ENCODE measurements at places on chromosomes 6 and 20. TPM values are rescaled to one million over a fixed set of nuclear protein-coding genes. Genes with fewer than 3 reads are reported as not detected.

- no peaks in the 10 kb centered on the region for H3K27me3 ChIP-seq
- no peak for DNase-seq
- H3K4me3 ChIP-seq: no peak overlapping the region
- no peak overlapping the region for H3K27ac ChIP-seq
- no peaks in the 10 kb centered on the region for H3K36me3 ChIP-seq
- H3K4me1 ChIP-seq: no peaks in the 10 kb centered on the region
Measured at GRCh38 chr6:22227824-22228610, 68.8 kb downstream of the PRL start.

GRCh38 chr6:100271625-100272024, 193.1 kb downstream of the SIM1 start:
- H3K27ac ChIP-seq: no peak overlapping the region
- H3K36me3 ChIP-seq: no peaks in the 10 kb centered on the region
- H3K4me1 ChIP-seq: peaks cover 8% of the 10 kb centered on the region
- H3K27me3 ChIP-seq: no peaks in the 10 kb centered on the region
- no peak overlapping the region for H3K4me3 ChIP-seq
- no peak for DNase-seq

GRCh38 chr6:132551214-132551613, 1.3 kb upstream of the TAAR8 start:
- no peaks in the 10 kb centered on the region for H3K36me3 ChIP-seq
- no peak overlapping the region for H3K27ac ChIP-seq
- DNase-seq: no peak
- no peaks in the 10 kb centered on the region for H3K4me1 ChIP-seq

- H3K27ac ChIP-seq: peak overlapping the region; percentile 28
- peaks cover 63% of the 10 kb centered on the region for H3K4me1 ChIP-seq
- H3K27me3 ChIP-seq: no peaks in the 10 kb centered on the region
- no peak overlapping the region for H3K4me3 ChIP-seq
- H3K36me3 ChIP-seq: no peaks in the 10 kb centered on the region
Measured at GRCh38 chr6:163529605-163530004, 115.1 kb downstream of the QKI start.

NFATC2 gene
- not detected for total RNA-seq

GRCh38 chr20:24166123-24166381, 177.5 kb upstream of the GGTLC1 start:
- H3K4me1 ChIP-seq: 0 out of 2 replicates have a peak, but pooled peaks cover 3% of the 10 kb centered on the region
- no peaks in the 10 kb centered on the region for H3K27me3 ChIP-seq
- H3K4me3 ChIP-seq: no peak overlapping the region
- H3K27ac ChIP-seq: no peak overlapping the region
- no peaks in the 10 kb centered on the region for H3K36me3 ChIP-seq

DNA sequence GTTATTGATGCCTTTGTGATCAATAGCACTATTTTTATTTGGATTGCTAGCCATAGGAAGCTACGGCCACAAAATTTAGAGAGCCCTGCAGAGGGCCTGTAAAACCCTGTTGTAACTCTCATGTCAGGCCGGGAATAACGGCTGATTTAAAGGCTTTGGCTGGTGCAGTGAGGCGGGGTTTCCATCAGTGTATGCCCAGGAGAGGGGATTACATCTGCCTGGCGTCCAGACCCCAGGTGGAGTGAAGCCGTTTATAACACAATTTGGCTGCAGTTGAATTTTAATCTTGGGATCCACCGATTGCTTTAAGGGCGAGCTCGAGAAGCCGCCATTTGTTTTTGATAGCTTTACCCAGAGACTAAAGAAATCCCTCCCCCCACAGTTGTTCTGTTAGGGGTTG, 29.1 kb upstream of the APCDD1L start:
- H3K27ac ChIP-seq: no peak overlapping the region
- no peak for DNase-seq
- H3K4me1 ChIP-seq: no peaks in the 10 kb centered on the region
- peaks cover 14% of the 10 kb centered on the region for H3K27me3 ChIP-seq

DNA sequence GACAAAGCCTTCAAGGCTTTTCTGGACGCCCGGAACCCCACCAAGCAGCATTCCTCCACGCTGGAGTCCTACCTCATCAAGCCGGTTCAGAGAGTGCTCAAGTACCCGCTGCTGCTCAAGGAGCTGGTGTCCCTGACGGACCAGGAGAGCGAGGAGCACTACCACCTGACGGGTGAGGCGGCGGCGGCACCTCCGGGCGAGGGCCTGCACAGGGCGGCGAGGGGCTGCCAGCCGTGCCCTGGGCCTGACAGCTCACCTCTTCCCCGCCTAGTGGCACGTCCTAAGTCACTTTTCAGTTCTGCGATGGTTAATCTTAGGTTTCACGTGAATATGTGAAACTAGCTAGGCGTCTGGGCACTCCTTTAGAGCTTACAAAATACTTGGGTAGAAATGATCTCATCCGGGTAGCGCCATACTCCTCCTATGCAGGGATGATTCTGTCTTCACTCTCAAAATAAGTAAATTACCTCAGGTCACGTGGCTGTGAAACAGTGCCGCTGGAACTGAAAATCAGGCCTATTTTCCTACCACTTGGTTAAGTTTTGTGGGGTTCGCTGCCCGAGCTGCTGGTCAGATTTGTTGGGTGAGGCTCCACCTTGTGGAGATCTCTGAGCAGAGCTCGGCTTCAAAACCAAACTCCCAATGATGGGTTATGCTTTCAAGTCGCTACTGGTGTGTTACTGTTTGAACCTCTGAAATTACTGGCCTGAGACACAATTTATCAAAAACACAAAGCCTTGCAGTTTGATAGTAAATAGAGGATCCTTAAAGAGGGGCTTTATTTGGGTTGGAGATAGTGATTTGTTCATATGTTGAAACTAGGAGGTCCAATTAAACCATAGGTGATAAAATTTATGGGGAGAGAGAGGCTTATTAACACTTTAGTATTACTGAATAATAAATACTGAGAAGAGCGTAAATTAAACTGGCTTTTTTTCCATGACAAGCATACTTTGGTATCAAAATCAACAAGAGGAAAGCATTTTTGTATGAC, 15.5 kb upstream of the CLDN20 start:
- peak; percentile 49 for DNase-seq
- H3K27me3 ChIP-seq: no peaks in the 10 kb centered on the region
- H3K4me3 ChIP-seq: no peak overlapping the region
- peak overlapping the region; percentile 38 for H3K27ac ChIP-seq
- H3K4me1 ChIP-seq: peaks cover 3% of the 10 kb centered on the region

GGTLC1 gene
- total RNA-seq: not detected

MCHR2 gene
- total RNA-seq: not detected

- no peaks in the 10 kb centered on the region for H3K27me3 ChIP-seq
- no peak overlapping the region for H3K27ac ChIP-seq
- H3K4me3 ChIP-seq: no peak overlapping the region
- DNase-seq: no peak
- peaks cover 26% of the 10 kb centered on the region for H3K4me1 ChIP-seq
Measured at GRCh38 chr20:59308493-59309201, 8.2 kb downstream of the EDN3 start.

WFDC2 gene
- 5.0 TPM for total RNA-seq

DNA sequence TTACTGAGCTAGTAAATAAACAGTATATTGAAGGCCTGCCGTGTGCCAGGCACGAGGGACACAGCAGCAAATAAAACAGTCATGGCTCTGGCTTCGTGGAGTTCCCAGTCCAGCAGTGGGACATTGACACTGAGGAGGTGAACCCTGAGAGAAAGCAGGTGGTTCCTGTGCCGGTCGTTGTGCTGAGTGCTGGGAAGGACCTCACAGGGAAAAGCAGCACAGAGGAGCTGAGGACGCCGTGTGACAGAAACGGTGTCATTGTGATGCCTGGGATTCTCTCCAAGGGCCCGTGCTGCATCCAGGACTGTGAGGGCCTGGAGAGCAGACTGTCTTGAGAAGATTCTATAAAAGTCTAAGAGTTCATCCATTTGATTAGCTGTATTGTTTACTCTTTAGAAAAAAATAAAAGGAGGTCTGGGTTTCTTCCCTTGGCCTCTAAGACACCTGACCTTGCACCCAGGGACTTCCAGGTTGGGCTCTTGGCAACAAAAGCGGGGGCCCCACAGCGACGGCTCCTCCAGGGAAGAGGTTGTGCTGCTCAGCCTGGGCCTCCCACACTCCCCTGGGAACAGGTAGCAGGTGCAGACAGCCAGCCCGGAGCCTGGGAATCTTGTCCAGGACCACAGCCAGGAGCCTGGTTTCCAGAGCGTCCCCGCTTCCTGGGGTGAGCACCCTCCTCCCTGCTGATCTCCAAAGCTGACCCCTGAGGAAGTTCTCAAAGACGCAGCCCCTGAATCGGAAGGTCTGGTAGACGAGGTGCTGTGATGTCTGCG, 251.2 kb upstream of the PMEPA1 start:
- no peak overlapping the region for H3K27ac ChIP-seq
- H3K27me3 ChIP-seq: no peaks in the 10 kb centered on the region

SPAG4 gene
- 3.5 TPM for total RNA-seq
